ENCODE measurements at places on chromosomes 11 and 22.

GRCh38 chr11:42043312-42043711 lies 583.9 kb upstream of the LRRC4C start:
- peak; percentile 71 for DNase-seq

DNA sequence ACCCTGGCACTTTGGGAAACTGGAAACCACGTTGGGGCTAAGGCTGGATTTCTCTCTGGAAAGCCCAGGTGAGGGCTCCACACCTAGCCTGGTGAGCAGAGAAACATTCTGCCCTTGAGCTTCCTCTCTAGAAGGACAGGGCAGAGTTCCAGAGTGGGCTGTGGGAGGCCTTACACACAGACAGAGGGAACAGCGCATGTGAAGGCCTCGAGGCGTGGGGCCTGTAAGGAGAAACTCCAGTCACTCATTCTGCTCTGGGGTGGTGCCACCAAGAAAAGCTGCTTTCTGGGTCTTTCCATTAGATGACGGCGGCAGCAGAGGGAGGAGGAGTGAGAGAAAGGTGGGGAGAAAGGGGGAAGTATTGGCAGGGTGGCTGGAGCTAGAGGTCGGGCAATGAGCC lies 183.1 kb downstream of the CHST1 start:
- DNase-seq: no peak

DNA sequence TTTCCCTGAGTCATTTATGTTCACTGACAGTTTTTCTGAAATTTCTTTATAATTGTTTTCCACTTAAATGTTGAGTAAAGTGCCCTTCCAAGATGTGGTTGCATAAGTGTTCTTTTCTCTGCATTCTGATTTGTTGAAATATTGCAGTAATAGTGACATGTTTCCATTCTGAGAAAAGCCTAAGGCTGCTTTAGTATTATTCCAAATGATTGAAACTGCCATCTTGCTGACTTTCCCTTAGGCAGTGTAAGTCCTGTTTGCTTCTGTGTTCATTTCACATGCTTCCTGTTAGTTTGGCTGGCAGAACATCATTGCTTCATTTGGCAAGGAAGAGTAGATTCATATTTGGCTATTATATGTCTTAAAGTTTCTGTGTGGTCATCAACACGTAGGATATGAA lies 146.5 kb downstream of the ELP4 start:
- DNase-seq: no peak

DNA sequence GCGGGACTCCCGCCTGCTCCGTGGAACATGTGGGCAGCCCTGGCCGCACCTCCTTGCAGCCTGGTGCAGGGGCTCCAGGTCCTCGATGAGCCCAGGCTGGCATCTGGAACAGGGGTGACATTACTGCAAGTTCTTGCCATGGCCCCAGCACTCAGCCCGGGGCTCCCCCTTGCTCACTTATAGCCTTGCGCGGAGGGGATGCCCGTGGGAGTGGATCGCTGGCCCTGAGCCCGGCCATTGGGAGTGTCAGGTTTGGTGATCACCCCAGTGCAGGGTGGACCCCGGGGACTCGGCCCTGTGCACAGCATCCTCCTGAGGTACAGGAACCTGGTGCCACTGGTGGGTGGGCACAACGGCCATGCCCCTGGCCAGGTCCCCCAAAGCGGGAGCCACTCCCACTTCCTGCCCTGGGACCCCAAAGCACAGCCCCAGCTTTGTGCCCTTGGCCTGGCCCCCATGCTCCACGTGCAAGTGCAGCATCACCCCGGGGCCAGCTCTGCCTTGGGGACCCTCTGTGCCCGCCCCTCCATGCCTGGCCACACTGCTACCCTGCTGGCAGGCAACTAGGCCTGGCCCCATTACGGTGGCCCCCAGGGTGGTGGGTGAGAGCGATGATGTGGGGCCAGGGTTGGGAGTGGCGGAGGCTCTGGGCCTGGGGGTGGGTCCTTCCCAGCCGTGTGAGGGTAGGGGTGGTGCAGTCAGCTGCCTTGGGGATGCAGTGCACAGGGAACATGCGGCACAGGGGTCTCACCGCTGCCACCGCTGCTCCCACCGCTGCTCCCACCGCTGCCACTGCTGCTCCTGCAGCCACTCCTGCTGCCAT lies 439.8 kb downstream of the TBC1D22A start:
- DNase-seq: no peak

- no peak for DNase-seq
These were observed 12.1 kb downstream of the SPATA19 start for GRCh38 chr11:133832991-133833897.

DNA sequence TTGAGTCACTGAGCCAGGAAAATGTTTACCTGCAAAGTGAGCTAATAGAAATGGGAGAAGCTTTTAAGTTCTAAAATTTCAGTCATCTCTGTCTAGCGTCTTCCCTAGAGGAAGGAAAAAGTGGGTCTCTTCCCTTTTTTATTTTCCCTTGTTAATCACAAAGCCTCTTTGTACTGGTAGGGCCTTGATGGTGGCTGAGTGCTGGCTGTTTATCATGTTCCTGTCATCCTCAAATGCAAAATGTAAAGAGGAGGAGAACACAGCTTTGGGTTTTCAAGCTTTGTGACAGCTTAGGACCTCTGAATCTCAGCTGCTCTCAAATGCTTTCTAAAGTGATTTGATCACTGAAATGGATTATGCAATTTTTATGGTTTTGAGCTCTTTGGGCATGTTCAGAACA lies 222.0 kb downstream of the TMEM135 start:
- no peak for DNase-seq

GRCh38 chr11:94455861-94456260 lies 37.8 kb downstream of the MRE11 start:
- no peak for DNase-seq

- DNase-seq: peak; percentile 64
These were observed 17.1 kb upstream of the NRIP3 start for GRCh38 chr11:9020916-9021315.

DNA sequence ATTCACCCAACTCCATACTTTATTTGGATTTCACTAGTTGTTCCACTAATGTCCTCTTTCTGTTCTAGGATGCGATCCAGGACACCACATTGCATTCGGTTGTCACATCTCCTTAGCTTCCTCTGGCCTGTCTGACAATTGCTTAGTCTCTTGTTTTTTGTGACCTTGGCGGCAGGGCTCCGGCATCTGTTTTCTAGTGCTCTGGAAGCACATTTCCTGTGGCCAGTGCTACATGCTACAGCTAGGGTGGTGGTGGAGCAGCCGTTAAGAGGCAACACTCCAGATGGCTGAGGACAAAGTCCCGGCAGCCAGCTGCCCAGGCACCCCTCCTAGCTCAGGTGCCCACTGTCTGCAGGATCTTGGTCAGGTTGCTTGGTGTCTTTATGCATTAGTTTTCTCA lies 6.8 kb downstream of the STX3 start:
- no peak for DNase-seq

DNA sequence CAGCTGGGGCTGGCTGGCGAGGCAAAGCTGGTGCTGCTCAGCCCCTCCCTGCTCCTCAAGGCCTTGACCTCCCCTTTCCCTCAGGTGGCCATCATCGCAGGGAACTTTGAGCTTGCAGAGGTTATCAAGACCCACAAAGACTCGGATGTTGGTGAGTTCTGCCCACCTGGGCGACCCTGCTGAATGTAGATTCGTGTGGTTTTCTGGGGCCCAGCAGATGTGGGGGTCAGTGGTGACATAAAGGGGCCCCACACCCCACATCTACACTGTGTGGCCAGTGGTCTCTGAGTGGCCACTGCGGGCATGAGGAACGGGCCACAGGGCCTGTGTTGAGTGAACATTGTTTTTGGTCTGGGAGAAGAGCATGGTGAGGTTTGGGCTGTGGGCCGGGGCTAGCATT lies 11.9 kb downstream of the SHANK3 start:
- no peak for DNase-seq

GRCh38 chr11:116275635-116276034 lies 497.2 kb downstream of the BUD13 start:
- DNase-seq: no peak

GRCh38 chr22:29798318-29798717 lies 31.1 kb downstream of the UQCR10 start:
- DNase-seq: no peak

DNA sequence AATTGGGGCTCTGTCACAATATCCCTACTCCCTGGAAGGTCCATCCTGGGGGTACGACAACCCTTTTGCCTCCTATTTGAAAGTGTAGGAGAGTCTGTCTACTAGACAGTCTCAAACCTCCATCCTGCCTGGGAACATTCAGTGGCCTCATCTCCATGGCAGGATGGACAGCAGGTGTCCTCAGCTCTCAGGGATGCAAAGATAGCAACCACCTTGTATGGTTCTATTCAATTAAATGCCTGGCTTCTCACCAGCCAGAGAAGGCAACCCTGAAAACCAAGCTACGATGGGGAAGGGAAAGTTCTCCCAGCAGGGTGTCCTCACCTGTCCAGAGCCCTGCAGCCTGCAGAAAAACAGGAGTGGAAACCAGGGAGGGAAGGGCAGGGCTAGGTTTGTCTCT lies 164.9 kb downstream of the MIAT start:
- no peak for DNase-seq

DNA sequence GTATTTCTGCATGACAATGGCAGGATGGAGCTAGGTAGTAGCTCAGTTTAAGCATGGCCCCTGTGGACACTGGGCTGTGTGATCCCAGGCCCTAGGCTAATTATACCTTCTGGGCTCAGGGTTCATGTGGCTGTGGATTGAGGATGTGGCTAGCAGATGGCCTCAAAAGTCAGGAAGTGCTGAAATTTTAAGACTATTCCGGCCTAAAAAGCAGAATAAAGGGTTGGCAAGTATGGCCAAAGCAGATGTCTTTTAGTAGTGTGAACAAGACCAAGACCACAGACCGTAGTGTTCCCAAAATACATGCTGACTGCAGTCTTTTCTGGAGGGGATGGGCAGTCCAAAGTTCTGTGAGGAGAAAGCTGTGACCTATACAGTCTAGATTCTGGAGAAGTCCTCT lies 115.7 kb upstream of the RAG2 start:
- DNase-seq: no peak

- no peak for DNase-seq
These were observed 4.3 kb downstream of the RSPH14 start for GRCh38 chr22:23137468-23137867.

DNA sequence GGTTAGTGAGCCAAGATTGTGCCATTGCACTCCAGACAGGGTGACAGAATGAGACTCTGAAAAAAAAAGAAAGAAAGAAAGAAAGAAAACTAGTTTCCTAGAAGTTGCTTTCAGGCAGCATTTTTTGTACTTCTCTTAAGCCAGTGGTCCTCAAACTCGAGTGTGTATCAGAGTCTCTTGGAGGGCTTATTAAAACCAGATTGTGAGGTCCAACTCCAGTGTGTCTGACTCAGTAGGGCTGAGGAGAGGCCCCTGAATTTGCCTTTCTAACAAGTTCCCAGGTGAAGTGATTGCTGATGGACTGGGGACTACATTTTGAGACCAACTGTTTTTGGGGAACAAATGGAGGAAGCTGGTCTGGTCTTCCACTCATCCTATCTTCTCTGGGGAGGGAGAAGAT lies 57.5 kb upstream of the VSTM5 start:
- DNase-seq: no peak

DNA sequence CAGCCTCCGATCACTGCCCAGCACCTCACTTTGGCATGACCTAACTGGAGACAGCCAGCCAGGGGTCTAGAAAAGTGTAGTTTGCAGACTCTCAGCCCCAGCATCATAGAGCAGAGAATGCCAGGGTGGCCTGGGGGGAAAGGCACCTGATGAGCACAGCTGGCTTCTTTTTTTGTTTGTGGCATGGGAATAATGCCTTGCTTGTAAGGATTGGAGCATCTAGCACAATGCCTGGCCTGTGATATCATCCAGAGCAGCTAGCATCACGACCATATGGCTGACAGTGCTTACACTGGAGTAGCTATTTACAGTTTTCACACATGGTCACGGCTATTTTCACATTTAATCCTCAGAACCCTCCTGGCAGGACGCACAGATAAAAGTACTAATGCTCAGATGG lies 594.8 kb upstream of the B3GAT1 start:
- DNase-seq: no peak

- no peak for DNase-seq
These were observed 13.9 kb upstream of the BSX start for GRCh38 chr11:122995526-122995925.

GRCh38 chr11:112995423-112996090 lies 34.3 kb downstream of the NCAM1 start:
- no peak for DNase-seq

DNA sequence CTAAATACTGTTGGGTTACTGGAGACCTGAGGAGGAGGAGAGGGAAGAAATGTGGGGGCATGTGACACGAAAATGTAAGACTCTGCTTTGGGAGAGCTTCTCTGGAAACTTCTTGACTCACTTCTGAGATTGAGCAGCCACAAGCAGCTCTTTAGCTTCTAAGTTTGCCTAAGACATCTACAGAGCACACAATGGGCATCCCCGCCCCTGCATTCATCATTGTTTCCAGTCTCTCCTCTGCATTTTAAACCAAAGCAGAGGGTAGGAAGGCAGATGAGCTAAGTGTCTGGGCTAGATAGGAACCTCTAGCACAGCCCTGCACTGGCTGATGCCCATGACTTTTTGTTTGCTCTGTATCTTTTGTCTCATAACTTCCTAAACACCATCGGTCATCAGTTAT lies 2.1 kb upstream of the OR52D1 start:
- no peak for DNase-seq

DNA sequence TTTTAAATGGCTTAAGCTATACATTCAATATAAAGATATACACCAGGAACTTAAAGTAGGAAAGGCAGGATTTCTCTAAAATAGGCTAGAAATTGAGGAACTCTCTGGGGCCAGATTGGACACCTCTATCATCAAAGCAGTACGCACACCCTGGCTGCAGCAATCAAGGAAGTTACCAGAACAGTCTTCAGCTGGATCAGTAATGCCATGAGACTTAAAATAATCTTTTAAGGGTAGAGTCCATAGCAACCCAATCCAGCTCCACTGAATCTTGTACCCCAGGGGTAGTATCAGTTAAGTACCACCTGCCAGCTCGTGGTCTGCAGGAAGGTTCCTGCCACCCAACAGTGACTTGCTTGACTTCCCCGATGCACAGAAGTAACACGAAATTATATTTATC lies 3.0 kb downstream of the RDX start:
- no peak for DNase-seq

DNA sequence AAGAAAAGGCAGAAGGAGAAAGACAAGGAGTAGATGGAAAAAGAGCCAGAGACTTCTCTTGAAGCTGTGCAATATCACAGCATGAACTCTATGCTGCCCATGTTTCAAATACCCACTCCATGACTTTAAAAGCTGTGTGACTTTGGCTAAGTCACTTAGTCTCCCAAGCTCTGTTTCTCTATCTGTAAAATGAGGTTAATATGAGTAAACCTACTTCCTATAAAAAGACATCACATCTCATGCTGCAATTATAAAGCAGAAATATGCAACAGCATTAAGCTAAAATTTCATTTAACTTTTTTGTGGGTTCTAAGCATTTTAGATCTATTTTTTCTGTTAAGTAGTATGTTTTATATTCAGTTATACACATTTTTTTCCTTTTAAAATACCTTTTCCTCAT lies 11.6 kb downstream of the DGCR2 start:
- no peak for DNase-seq
